Neural progenitor cell (in vitro differentiated cells): ENCODE measurements at places on chromosomes 11 and 22. TPM values are rescaled to one million over a fixed set of nuclear protein-coding genes. Genes with fewer than 3 reads are reported as not detected.

The CCDC116 gene
- total RNA-seq, result 0.15 TPM in 1 of 2 replicates, not detected in the other

The NECTIN1 gene
- 19.5 and 27.4 TPM in 2 replicates for total RNA-seq

The FOLH1 gene
- not detected in 2 replicates for total RNA-seq

The SMTNL1 gene
- 0.28 TPM in 1 of 2 replicates, not detected in the other for total RNA-seq

The IGSF9B gene
- total RNA-seq, result 1.3 and 5.4 TPM in 2 replicates

The OR52I2 gene
- not detected in 2 replicates for total RNA-seq

The OR51B5 gene
- total RNA-seq, result 0.22 TPM in 1 of 2 replicates, not detected in the other

The DGCR6 gene
- 4.2 and 5.2 TPM in 2 replicates for total RNA-seq

DNA sequence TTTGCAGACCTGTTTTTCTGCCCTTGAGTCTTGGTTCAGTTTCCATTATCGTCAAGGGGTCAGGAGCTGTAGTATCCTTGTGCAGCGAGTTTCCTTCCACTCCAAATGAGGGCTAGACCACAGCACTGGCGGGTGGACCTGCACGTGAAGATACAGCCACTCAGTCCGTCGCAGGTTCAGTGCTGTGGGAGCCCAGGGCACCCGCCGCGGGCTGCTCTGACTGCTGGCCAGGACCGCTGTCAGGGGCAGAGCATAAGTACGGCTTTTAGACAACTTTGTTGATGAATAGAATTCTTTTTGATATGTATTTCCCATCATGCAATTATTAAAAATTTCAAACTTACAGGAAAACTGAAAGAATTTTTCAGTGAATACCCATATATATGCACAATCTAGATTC, 56.6 kb downstream of the NF2 start:
- no peak for DNase-seq

- DNase-seq, result peak; percentile 30
Observed at GRCh38 chr22:33057363-33057995, 702 bp downstream of the SYN3 start.

DNA sequence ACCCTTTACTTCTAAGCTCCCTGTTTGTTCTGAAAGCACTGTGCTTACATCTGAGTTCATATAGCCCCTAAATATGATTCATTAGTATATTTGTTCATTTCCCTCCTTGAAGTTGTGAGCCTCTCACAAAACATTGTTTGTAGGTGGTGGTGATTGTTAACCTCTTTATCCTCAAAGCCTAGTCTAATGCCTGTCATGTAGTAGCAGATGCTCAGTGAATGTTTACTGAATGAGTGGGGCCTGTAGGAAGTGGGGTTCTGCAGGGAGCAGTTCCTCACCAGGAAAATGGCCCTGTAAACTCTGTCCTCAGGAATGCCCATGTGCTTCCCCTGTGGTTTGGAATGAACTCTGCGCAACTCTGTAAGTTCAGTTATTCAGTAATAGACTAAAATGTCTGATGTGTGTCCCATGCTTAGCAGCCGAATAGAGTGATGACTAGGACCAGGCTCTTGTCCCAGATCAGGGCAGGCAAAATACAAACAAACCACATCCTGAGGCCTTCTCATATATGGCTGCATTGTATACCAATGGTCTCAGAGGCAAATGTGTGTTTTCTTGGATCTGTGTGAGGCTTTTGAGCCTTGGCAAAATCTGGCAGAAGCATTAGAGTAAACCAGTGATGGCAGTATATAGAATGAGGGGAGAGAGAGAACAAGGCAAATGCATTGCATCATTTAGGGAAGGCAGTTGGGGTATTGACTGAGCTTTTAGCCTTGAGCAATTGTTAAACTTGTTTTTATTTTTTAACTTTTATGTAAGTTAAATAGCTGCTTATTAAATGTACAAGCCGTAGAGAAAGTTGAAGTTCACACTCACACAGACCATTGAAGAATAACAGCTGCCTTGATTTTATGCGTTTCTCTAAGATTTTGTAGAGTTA, 91.4 kb upstream of the BIRC3 start:
- no peak for DNase-seq

DNA sequence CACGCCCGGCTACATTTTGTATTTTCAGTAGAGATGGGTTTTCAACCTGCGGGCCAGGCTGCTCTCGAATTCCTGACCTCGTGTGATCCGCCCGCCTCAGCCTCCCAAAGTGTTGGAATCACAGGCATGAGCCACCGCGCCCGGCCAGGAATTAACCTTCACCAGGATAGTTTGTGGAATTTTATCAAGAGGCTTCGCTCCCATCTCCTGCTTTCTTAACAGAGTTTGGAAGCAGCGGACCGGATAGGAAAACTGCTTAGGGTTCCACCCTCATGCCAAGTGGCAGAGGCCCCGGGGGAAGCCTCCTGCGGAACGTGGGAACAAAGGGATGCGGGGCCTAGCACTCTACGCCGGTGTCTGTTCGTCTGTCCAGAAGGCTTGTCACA, 229.9 kb downstream of the ST3GAL4 start:
- peak; percentile 28 for DNase-seq

GRCh38 chr11:120512739-120513435, 1.3 kb downstream of the GRIK4 start:
- DNase-seq, result no peak

- DNase-seq, result peak; percentile 75
Observed at GRCh38 chr11:33375688-33376311, 118.6 kb downstream of the HIPK3 start.

GRCh38 chr11:450809-451451, 851 bp downstream of the PTDSS2 start:
- peak; percentile 85 for DNase-seq

DNA sequence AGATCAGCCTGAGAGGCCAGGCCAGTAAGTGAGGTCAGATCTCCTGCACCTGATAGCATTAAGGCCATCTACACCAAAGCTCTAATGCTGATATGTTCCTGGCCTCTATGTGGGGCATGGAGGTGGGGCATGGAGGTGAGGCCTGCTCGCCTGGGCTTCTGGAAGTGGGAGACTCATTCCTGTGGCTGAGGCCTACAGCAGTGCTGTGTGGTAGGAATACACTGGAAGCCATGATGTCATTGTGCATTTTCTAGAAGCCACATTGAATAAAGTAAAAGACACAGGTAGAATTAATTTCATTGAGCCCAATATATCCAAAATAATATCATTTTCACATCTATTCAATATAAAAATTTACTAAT, 2.7 kb downstream of the PNPLA3 start:
- DNase-seq, result no peak

DNA sequence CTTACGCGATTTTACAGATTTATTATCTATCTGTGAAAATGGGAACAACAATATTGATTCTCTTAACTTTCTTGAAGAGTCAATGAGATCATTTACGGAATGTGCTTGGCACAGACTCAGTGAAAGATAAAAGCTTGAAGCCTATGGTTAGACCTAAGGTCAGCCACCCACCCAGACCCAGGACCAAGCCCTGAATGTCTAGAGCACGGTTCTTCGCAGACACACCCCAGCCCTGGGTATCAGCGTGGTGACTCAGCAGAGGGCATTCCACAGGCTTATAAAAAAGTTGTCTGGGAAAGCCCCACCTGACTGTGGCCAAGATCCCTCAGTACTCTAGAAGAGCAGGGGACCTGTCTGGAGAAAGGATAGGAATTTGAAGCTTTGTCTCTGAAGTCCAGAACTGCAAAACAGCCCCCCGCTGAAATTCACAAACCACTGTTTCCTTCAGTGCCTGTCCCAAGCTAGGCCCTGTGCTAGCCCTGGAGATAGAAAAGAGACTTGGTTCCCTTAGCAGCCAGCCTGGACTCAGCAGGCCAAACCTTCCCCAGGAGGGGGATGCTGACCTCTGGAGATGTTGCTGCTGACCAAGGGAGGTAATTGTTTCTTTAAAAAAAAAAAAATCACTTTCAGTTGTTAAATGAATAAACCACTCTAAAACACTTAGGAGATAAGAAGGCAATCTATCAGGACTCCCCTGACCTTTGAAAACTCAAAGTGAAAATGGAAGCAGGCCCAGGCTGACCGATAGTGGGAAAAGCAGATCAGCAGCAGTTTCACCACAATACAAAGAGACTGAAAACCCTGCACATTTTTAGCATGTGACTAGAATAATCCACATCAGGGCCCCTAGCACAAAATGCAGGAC, 114.0 kb downstream of the ABTB2 start:
- DNase-seq, result no peak

DNA sequence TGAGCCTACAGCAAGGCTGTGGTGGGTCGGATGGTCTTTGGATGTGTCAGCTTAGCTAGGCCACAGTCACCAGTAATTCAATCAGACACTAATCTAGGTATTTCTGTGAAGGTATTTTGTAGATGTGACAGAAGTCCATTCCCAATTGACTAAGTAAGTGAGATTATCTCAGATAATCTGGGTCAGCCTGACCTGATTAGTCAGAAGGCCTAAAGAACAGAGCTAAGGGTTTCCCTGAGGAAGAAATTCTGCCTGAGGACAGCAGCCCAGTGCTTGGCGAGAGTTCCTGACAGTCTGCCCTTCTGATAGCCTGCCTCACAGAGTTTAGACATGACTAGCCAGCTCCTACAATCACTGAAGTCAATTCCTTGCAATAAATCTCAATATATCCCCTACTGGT, 28.7 kb downstream of the GUCD1 start:
- DNase-seq, result no peak

DNA sequence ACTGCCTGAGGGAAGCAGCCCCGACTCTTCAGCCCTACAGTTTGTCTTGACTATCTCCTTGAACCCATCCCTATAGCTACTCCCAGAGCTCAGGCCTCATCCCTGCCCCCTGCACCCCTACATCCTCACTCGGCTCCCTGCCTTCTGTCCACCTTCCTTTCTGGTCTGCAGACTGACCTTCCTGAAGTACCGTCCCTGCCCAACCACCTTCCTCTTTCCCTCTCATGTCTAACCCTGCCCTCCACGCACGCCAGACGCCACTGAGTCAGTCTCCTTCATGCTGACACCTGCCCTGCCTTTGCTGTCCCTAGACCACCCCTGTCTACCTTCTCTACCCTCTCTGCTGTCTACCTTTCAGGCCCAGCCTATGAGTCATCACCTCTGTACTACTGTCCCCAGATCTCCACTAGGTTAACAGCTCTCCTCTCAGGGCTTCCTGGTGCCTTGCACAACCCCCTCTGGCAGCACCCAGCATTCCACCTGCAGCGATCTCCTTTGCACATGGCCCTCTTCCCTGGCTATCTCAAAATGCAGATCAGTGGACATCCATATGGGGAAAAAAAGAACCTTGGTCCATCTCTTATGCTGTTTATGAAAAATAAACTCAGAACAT, 8.9 kb downstream of the KCTD21 start:
- DNase-seq, result no peak

DNA sequence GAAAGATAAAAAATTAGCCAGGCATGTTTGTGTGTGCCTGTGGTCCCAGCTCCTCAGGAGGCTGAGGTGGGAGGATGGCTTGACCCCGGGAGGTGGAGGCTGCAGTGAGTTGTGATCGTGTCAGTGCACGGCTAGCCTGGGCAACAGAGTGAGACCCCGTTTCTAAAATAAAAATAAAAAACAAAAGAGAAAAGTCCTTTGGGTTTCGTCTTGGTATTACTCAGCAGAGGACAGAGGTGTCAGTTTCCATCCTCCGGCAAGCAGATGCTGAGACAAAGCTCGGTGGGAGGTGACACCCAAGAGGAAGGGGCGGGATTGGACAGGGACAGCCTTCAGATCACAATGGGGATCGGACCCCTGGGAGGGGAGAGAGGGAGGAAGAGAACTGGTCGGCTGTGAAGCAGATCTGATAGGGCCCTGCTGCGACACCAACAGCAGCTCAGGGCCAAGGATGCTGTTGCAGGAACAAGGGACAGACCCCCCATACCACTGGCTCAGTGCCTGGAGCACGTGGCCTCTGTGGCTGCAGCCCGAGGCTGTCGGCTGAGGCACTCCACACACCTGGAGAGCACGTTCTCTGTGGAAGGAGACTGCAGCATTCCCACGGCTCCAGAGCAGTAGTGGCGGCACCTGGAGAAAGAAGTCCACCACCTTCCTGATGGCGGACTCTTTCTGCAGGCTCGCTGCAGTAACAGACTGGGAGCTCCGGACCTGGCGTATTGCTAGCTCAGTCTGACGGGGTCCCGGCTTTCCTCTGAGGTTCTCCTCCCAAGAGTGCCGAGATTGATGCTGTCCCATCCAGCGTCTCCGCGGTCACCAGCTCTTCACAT, 5.2 kb upstream of the BID start:
- no peak for DNase-seq

GRCh38 chr11:64499261-64500004, 91.6 kb upstream of the SLC22A12 start:
- no peak for DNase-seq

DNA sequence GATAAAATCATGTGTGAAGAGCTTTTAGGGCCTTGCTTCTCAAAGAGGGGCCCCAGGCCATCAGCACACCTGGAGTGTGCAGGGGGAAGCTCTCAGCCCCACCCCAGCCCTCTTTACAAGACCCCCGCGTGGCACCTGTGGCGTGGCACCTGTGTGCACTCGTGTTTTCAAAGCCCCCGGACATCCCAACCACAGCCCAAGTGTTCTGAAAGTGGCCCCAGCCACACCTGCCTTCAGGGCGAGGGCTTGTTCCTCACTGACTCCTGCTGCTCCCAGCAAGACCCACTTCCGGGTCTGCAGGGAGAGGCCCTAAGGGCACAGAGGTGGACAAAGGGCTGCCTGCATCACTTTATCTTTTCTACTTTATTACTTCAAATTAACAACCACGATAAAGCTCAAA, 17.5 kb upstream of the TMEM184B start:
- DNase-seq, result no peak

GRCh38 chr11:15819679-15820286, 536.6 kb downstream of the SOX6 start:
- peak; percentile 74 for DNase-seq

DNA sequence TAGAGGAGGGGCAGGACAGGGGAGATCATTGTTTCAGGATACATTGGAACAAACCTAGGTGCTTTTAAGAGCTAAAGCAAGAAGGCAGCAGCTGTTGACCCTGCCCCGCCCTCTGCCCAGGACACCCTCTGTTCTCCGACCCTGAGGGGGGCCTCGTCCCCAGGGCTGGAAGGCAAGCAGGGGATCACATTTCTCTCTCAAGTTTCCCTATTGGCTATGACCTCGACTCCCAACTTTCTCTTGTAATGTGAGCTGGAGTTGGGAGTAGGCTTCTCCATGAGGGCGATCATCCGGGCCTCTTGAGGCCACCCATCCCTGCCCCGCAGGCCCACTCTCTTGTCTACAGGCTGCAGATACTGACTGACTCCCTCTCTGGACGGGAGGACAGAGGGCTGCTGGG, 37.7 kb downstream of the DSCAML1 start:
- no peak for DNase-seq

DNA sequence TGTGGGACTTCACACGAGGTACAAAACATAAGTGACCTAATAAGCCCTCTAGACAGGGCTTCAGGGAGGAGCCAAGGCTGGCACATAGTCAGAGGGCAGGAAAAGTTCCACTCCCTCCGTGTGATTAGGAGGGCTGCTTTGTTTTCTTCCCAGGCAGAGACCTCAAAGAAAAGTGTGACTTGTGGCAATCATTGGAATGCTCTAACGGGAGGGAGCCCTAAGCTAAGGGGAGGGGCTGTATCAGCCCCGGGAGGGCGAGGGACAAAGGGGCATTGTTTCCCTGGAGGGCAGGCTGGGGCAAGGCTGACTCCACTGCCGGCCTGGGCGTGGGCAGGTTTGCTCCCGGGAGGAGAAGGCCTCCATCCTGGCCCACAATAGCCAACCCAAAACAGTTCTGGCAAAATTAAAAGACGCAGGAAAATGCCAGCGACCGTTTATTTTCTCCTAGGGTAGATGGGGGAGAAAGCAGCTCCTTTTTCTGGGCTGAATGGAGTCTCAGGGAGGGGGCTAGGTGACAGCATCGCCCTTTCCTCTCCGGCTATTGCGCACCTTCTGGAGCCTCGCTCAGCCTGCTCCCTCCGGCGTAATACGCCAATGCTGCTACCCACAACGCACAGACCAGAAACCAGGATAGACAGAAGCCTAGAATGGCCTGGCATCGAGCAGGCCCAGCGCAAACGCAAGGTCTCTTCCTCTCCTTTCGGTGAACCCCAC, 60.2 kb downstream of the ENDOD1 start:
- peak; percentile 90 for DNase-seq

GRCh38 chr11:44630511-44631210, 65.2 kb downstream of the CD82 start:
- no peak for DNase-seq
